Psoas muscle (tissue), 8 donors: ENCODE measurements at places on chromosomes 1 and 21.
A peak's percentile ranks its signal among the peaks of the same experiment; 100 is the strongest.

DNA sequence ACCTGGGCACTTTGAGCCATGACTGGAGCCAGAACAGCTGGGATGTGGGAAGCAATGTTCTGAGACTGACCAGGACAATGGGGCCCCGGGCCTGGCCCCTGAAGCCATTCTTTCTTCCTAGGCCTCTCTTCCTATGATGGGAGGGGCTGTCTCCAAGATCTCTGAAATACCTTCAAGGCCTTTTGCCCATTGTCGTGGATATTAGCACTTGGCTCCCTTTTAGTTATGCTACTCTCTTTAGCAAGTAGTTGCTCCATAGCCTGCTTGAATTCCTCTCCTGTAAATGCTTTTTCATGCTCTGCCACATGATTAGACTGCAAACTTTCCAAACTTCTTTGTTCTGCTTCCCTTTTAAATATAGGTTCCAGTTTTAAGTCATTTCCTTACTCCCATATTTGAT is 262.9 kb upstream of the CACYBP start:
- no peaks in the 10 kb centered on the region for H3K36me3 ChIP-seq
- H3K27ac ChIP-seq = no peak overlapping the region
- DNase-seq = no peak
- no peaks in the 10 kb centered on the region for H3K27me3 ChIP-seq
- no peaks in the 10 kb centered on the region for H3K4me1 ChIP-seq
- H3K4me3 ChIP-seq = no peak overlapping the region

GRCh38 chr1:115300087-115300876 is 37.8 kb downstream of the NGF start:
- H3K27ac ChIP-seq = no peak overlapping the region
- no peaks in the 10 kb centered on the region for H3K27me3 ChIP-seq
- DNase-seq = no peak
- no peak overlapping the region for H3K4me3 ChIP-seq
- no peaks in the 10 kb centered on the region for H3K36me3 ChIP-seq
- no peaks in the 10 kb centered on the region for H3K4me1 ChIP-seq

DNA sequence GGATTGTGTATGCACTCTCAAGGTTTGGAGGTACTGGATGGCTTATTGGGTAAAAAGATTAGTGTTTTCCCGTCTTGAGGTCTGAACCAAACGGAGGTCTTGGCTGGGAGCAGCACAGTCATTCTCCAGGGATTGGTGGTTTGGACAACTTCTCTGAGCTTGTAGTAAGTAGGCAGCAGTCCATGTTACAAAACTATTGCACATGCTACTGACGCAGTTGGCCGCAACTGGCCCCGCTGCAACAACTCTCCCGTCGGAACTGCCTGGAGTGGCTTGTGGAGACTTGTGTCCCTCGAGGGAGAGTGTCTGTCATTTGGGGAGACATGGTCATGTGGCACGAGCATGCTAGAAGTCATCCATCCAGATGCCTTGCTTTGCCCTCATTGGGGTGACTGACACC is 276.0 kb downstream of the TM2D1 start:
- H3K27ac ChIP-seq = peak overlapping the region; percentile 74
- no peaks in the 10 kb centered on the region for H3K27me3 ChIP-seq
- H3K36me3 ChIP-seq = no peaks in the 10 kb centered on the region
- H3K4me1 ChIP-seq = peaks cover 81% of the 10 kb centered on the region
- peak; percentile 84 for DNase-seq
- peak overlapping the region; percentile 2 for H3K4me3 ChIP-seq

GRCh38 chr1:169326261-169326955 is 41.2 kb downstream of the NME7 start:
- no peak overlapping the region for H3K27ac ChIP-seq
- H3K4me1 ChIP-seq = no peaks in the 10 kb centered on the region
- no peak for DNase-seq
- no peak overlapping the region for H3K4me3 ChIP-seq
- no peaks in the 10 kb centered on the region for H3K36me3 ChIP-seq
- no peaks in the 10 kb centered on the region for H3K27me3 ChIP-seq
